ENCODE measurements at places on chromosomes 1 and 21.

DNA sequence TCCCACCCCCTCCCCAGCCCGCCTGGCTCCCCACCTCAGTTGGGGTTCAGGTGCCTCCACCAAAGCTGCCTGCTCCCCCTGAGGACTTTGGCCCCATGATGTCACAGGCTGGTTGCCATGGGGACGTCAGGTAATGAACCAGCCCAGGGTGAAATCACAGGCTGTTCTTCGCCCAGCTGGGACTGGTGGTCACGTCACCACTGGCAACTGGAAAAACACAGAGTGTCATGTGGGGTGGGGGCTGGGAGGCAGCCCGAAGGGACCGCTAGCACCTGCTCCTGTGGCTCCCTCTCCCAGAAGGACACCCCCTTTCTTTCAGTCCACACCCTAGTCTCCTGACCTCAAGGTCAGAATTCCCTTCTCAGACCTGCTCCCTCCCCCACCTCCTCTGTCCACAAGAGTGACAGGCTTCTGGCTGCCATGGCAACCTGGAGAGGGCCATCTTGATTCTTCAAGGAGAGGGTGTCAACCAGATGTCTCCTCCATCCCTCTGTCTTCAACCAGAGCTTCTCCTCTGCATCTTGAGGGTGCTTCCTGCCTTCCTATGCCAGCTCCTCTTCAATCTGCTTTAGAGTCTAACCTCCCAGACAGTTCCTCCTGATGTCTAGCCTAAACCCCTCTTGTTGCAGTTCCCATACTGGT is 6.2 kb downstream of the FAM131C start:
- no peak for DNase-seq

- no peak for DNase-seq
Measured at GRCh38 chr1:27906759-27907158, 28.0 kb upstream of the SMPDL3B start.

GRCh38 chr1:112626193-112626592 is 6.6 kb downstream of the CAPZA1 start:
- DNase-seq = no peak

GRCh38 chr1:29831500-29832117 is 595.3 kb downstream of the PTPRU start:
- DNase-seq = no peak

GRCh38 chr1:232675260-232675659 is 45.3 kb upstream of the SIPA1L2 start:
- DNase-seq = no peak

DNA sequence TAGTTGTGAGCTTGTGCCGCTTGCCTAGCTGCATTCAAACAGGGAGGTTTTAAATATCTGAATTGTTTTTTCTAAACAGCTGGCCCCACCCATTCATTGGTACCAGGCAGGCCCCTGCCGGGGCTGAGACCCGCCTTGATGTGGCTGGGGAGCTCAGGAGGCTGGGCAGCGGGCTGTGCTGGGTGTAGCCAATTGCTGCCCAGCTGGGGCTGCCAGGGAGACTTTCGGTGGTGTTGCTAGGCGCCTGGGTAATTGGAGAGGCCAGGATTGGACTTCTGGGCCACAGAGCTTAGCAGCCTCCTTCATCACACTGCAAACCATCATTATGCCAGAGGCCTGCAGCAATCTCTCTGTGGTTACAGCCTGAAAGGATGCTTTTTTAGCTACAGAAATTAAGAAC is 12.2 kb downstream of the RHBDL2 start:
- DNase-seq = no peak

- no peak for DNase-seq
Measured at GRCh38 chr21:46157987-46158451, 2.6 kb upstream of the FTCD start.
